ENCODE measurements at places on chromosomes 16 and 17. TPM values are rescaled to one million over a fixed set of nuclear protein-coding genes. Genes with fewer than 3 reads are reported as not detected.

Gene LONP2
- 140 TPM for total RNA-seq

Gene USH1G
- total RNA-seq: not detected

Gene TBC1D3D
- not detected for total RNA-seq

Gene KRTAP2-3
- not detected for total RNA-seq

Gene ABCA8
- 35.6 TPM for total RNA-seq

Gene SRL
- total RNA-seq: not detected

Gene MILR1
- total RNA-seq: 4.2 TPM

Gene FTO
- 19.4 TPM for total RNA-seq

All from stomach (tissue), 19 donors.